ENCODE measurements at places on chromosomes 2 and 18.

GRCh38 chr2:45918463-45919159 lies 267.1 kb downstream of the PRKCE start:
- DNase-seq, result peak; percentile 72

DNA sequence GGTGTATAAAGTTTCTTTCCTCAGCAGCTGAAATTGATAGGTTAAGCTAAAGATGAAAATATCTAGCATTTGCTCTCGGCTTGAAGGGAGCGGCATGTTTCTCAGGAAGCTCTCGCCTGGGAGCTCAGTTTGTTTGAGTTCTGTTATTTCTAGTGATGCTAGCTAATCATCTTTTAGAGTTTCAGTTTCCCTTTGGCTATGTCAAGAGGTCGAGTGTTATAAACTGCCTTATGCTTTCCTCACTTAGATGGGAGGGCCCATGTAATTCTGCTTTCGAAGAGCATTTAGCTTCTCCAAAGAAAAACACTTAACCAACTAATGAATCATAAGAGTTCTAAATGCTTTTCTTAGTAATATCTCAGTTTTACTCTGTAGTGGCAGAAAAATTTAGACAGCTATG lies 33.6 kb downstream of the PLCL1 start:
- peak; percentile 38 for DNase-seq

- no peak for DNase-seq
These were observed 1.9 kb upstream of the WDR75 start for GRCh38 chr2:189439342-189439741.

GRCh38 chr2:15689654-15690053 lies 98.0 kb downstream of the DDX1 start:
- no peak for DNase-seq

- DNase-seq, result no peak
These were observed 2.6 kb downstream of the CDH2 start for GRCh38 chr18:28174181-28174905.

DNA sequence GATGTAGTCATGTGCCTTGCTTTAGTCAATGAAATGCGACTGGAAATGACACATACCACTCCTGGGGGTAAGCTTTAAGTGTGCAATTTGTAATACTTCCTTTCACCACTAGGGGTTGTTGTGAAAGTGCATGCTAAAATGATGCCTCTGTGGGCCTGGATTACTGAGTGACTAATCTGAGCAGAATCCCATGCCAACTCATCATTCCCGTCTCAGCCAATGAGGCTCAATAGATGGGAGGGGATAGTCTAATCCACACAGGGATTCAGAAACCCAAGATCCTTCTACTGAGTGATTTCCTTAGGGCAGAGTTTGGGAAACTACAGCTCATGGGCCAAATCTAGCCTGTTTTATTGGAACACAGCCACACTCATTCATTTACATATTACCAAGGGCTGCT lies 54.0 kb downstream of the HRH4 start:
- no peak for DNase-seq

DNA sequence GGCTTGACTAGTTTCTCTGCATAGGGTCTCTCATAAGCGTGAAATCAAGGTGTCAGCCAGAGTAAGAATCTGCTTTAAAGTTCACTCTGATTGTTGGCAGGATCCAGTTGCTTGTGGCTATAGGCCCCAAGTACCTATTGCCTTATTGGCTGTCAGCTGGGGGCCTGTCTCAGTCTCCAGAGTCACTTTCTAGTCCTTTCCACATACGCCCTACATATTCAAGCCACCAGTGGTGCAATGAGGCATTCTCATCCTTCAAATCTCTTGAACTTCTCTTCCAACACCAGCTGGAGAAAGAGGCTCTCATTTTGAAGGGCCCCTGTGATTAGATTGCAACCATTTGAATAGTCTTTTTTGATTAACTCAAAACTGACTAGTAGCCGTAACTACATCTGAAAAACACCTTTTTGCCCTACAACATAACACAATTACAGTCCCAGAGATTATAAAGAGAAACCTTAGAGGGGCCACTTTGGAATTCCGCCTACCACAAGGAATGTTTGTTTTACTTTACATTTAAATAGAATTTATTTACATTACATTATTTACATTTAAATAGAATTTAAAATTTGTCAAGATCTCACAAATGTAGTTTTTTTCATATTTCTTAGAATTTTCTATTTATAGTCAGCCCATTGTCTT lies 520.1 kb downstream of the DSC3 start:
- DNase-seq, result no peak

DNA sequence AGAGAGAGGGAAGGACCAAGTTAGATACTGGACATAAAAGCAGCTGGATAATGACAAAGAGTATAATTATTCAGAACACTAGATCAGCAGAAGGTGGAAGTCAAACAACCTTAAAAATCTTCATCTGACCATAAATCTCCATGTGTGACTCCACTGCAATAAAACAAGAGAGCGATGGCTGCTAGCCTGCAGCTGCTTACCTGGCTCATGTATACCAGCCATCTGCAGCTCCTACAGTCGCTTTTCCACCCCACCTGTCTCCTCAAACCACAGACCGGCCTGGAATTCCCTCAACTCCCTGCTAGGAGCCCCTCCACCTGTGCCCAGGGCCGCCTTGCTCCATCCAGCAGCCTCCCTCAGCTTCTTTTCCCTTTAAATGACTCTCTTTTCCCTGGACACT lies 64.5 kb downstream of the SLC4A5 start:
- DNase-seq, result no peak

- DNase-seq, result no peak
These were observed 1.1 kb downstream of the HNRNPLL start for GRCh38 chr2:38601463-38602135.

GRCh38 chr2:191428141-191428540 lies 182.9 kb downstream of the MYO1B start:
- DNase-seq, result no peak

- no peak for DNase-seq
These were observed 26.1 kb upstream of the SETBP1 start for GRCh38 chr18:44654573-44654972.

DNA sequence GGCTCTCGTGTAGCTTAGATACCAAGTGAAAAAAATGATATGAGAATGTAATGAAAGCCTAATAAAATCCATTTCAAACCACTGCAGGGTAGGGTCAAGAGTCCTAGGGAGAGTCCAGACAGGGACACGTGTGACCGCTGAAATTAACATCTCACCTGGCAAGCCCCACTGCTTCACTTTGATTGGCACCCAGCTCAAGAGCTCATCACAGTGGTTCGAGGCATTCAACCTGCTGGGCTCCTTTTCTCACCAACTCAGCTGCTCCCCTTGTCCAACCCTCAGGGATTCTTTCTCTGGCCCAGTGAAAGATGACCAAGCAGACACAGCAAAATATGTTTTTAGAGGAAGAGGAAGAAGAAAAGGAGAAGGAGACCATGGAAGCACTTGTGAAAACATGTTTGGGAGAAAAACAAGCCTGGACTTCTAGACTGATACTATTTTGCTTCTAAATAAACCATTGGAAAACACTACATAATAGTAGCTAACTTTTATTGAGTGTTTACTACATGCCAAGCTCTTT lies 49.2 kb upstream of the CREB1 start:
- DNase-seq, result no peak

- no peak for DNase-seq
These were observed 41.4 kb downstream of the FMNL2 start for GRCh38 chr2:152376385-152376784.

GRCh38 chr2:50263728-50264127 lies 768.2 kb downstream of the NRXN1 start:
- no peak for DNase-seq

DNA sequence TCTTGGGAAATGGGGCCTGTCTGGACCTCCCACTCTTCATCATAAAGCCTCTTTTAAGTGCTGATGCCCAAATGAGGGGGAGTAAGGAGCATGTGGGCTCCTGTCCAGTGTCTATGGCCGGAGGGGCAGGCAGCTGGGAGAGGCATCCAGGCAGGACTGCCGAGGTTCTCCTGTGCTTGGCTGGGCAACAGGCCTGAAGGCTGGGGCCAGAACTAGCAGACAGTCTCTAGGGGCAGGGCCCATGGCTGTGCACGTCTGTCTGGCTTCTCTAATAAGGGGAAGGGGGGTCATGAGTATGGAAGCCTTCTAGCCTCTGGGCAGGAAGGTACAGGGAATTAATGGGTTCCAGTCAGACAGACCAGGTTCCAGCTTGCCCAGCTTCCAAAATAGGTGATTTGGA lies 128.6 kb downstream of the SMAD2 start:
- no peak for DNase-seq

DNA sequence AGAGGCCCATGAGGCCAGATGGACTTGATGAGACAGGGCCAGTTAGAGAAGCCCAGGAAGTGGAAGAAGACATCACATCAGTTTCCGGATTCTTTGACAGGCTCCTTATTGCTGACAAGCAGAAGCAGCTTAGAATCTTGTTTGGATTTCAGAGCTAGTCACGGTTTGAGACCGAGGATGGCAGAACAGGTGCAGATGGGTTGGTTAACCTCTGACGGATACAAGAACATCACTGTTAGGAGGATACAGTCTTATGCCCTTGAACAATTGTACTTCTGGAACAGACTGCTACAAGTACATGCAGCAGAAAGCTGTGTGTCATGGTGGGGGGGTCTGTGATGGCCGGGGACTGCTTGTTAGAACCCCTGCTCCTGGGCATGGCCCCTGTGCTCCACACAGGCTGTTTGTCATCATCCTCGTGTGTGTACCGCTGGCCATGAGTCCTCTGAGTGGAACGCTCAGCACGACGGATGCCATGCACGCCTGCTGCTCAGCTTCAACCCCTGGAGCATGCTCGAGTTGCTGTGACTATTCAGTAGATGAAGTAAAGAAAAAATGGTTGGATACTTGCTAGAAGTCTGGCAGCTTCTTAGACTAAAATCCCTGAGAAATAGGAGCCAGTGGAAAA lies 217.7 kb downstream of the SH3RF3 start:
- DNase-seq, result no peak

DNA sequence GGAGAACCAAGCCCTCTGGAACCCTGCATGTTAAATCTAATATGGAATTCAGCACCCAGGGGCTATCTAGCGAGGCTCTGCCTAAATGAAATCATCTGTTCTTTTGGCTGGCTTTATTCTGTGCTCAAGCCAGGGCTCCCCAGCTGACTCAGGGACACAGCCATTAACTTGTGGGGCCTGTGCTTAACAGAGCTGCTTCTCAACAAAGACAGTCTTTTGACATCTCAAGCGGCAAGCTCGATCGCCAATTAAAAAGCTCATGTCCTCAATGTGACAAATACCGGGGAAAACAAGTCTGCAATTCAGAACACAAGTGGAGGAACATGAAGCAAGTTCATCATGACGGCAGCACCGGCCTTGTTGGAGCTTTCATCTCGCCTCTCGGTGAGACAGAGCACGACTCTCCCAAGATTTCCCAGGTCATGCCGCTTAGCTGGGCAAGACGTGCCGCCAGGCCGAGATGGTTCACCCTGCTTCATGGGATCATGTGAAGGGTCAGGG lies 64.9 kb downstream of the KLHL29 start:
- no peak for DNase-seq

- no peak for DNase-seq
These were observed 524.6 kb upstream of the SETBP1 start for GRCh38 chr18:44156126-44156525.

- DNase-seq, result no peak
These were observed 28.7 kb upstream of the ROCK2 start for GRCh38 chr2:11373096-11373495.

DNA sequence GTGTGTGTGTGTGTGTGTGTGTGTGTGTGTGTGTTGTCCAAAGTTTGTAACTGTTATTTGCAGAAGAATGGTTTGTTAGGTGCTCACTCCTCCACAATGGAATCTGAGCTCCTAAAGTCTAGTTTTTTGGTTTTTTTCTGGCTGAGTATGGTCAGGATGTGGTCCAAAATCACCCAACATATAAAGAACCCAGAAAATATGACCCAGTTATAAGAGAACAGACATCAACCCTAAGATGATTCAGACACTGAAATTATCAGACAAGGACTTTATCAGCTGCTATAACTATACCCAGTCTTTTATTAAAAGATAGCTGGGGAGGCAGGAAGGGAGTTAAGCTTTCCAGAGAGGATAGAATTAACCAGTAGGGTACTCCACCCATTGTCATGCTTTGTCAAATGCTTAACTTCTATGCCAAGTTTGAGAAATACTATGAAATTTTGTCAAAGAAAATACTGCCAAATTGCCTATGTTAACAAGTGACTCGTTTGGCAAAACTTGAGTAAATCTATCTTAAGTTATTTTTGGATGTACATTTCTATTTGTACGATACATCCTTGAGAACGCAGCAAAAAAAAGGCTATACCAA lies 57.5 kb downstream of the TANK start:
- DNase-seq, result no peak

GRCh38 chr2:190303647-190304046 lies 16.0 kb downstream of the HIBCH start:
- no peak for DNase-seq

Measured in NCI-H774 (cell line).